ENCODE measurements at places on chromosomes 11 and 22.

- no peak for DNase-seq
These were observed 213.9 kb upstream of the NARS2 start for GRCh38 chr11:78788533-78788932.

DNA sequence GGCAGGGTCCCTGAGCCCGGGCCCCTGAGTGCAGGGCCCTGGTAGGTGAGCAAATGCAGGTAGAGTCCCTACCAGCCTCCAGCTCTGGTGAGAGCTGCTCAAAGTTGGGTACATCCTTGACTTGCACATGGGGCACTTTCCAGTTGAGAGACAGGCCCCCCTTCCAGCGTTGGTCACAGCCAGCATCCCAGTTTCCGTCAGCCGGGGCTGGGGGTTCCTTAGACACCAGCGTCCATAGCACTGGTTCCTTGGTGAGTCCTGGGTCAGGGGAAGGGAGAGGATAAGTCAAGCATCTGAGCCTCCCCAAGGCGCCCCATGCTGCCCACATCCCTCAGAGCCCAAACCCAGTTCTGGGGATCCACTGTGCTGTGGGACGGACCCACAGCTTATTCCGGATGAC, 5.6 kb downstream of the PNPLA5 start:
- no peak for DNase-seq

GRCh38 chr22:21042978-21043859, 2.5 kb upstream of the LRRC74B start:
- peak; percentile 11 for DNase-seq

- peak; percentile 91 for DNase-seq
These were observed 3.9 kb upstream of the RNF215 start for GRCh38 chr22:30390974-30391691.

- DNase-seq = no peak
These were observed 119.7 kb downstream of the RCN1 start for GRCh38 chr11:32210556-32210955.

DNA sequence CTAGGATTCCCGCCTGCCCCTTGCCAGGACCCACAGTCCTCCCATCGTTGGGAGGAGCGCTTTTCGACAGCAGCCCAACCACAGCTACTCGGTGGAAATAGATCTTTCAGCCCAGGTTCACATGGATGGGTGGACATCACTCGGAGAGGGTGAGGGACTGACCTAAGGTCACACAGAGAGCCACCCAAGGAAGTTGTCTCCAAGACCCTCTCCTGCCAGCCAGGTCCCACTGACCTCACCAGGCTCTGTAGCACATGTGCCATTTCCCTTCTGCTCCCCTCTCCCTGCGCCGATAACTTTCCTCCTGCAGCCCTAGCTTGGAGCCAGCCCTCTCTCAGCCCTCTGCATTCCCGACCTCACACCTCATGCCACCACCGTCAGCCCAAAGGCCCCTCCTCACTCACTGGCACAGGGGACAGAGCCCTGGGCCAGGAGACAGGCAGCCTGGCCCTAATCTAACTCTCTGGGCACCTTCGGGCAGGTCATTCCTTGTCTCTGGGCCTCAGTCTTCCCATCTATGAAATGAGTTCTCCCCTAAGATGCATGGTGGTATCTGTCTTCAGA, 4.7 kb downstream of the KCNJ4 start:
- DNase-seq = no peak

GRCh38 chr11:66218846-66219620, 49.4 kb upstream of the RAB1B start:
- DNase-seq = no peak

All from suppressor macrophage (primary cell).